Inflammatory macrophage treated with lipopolysaccharide for 4 hours (primary cell): ENCODE measurements at places on chromosomes 5 and 9.
A peak's percentile ranks its signal among the peaks of the same experiment; 100 is the strongest.

DNA sequence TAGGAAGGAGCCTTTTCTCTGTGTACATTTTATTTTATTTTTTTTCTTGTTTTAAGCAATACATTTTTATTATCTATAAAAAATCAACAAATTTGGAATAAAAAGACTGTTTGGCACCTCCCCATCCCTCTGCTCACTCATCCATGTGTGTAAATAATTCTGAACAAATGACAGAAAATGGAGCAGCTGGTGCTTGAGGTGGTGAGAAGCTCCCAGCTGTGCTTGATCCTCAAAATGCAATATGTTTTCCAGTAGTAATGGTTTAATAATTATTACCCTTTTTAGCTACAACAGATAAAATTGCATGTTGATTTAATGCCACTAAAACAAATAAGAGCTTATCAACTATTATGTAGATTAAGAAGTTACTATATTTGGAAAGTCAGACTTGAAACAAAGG is 132.5 kb downstream of the CDH18 start:
- no peak for DNase-seq

DNA sequence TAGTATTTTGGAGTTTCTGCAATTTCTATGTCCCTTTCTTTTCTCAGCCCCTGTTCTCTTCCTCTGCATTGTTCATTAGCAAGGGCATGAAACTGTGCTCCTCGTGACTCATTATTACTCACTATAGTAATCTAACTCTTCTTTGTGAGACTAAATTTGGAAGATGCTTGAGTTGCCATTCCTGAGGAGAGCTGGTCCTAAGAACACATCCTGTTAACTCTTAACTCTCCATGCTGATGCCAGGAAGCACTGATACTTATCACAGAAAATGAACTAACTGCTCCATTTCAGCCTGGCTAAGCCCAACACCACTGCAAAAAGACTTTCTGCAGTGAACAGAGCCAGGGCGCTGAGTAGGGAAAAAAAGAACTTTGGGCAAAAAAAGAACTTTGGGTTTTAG is 10.6 kb upstream of the CSNK1A1 start:
- peak; percentile 64 for DNase-seq

- no peak for DNase-seq
Measured at GRCh38 chr5:179912951-179913350, 5.3 kb upstream of the TBC1D9B start.

DNA sequence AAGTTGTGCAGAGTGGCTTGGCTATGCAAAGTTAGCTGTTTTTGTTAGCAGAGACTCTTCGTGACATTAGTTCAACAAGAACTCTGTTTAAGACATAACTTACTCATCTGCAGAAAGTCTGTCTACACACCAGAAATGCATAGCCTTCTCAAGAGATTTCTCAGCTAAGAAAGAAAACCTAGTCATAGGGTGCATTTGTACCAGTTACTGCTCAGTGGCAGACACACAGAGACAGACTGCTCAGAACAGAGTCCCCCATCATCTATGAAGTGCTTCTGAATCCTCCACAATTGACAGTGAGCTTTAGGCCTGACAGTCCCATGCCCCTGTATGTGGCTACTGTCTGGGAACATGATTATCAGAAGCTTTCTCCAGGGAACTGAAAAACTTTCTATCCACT is 56.1 kb upstream of the IFNK start:
- no peak for DNase-seq

- no peak for DNase-seq
Measured at GRCh38 chr9:132008855-132009812, 70.5 kb downstream of the MED27 start.

GRCh38 chr5:97131139-97131710 is 11.2 kb downstream of the LIX1 start:
- peak; percentile 3 for DNase-seq

GRCh38 chr5:55892479-55892878 is 41.3 kb downstream of the IL31RA start:
- no peak for DNase-seq

GRCh38 chr5:172559004-172559932 is 81.8 kb upstream of the NEURL1B start:
- DNase-seq, result no peak

DNA sequence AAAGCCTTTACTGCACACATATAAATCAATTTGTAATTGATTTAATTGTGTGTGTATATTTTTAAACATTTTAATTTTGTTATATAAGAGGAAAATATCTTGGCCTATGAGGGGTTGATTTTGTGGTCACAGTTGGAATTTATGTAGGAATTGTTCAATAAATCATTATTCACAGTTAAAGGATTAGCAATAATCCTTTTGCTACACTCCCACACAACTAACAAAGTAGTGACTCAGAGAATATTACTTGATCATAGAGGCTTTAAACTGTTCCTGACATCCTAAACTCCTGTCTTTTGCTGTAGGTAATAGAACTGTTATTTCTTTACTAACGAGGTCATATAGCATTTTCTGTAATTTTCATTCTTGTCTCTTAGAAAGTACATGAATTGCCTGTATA is 95.5 kb downstream of the ZCCHC7 start:
- DNase-seq, result peak; percentile 11

- peak; percentile 6 for DNase-seq
Measured at GRCh38 chr9:103789686-103790085, 304.4 kb upstream of the SMC2 start.

- DNase-seq, result no peak
Measured at GRCh38 chr5:15483351-15484097, 16.5 kb upstream of the FBXL7 start.

DNA sequence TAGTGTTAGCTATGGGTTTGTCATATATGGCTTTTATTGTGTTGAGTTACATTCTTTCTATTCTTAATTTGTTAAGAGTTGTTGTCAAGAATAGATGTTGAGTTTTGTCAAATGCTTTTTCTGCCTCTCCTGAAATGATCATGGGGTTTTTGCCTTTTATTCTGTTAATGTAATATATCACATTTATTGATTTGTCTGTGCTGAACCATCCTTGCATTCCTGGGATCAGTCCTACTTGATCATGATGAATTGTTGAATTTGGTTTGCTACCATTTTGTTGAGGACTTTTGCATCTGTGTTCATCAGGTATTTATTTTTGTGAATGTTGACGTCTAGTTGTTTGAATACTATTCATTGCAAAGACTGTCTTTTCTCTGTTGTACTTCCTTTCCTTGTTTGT is 23.9 kb downstream of the RIC1 start:
- no peak for DNase-seq

DNA sequence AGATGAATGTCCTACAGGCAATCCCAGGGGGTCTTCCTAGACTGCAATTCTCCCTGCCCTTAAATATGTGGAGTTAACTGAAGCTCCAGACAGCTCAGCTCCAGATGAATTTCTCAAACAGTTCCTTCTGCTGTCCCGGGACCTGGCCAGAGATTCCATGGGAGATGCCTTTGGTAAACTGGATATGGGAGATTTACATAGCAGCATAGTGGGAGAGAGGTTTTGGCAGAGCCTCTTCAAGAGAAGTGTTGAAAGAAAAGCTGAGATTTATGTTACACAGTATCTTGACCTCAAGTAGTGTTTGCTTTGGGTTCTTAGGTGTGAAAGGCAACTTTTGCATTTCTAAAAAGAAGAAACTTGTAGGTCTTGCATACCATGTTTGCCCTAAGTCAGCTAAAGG is 364.9 kb downstream of the ARRDC3 start:
- no peak for DNase-seq

GRCh38 chr5:142821034-142821732 is 51.0 kb downstream of the ARHGAP26 start:
- no peak for DNase-seq

- no peak for DNase-seq
Measured at GRCh38 chr5:148760945-148761638, 65.3 kb upstream of the ADRB2 start.

DNA sequence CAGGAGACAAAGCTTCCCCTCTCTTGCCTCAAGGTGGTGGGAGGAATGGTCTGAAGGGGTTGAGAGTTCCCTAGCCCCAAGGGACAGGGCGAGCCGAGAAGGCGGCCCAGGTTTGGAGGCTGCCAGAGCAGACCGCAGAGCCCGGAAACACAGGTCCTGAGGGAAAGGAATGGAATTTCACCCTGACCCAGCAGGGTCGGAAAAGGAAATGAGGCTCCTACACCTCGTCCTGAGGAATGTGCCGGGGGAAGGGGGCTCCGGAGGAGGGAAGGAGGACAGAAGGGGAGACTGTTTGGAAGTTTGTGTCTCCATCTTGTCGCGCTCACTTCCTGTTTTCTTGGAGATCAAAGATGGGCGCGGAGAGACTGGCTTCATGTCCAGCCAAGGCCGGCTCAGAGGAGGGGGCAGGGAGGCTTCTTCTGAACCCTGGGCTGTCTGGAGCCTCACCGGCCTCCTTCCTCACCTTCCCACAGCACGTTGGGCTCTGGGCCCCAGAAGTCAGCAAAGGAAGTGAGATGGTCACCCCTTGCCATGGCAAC is 9.6 kb downstream of the ENG start:
- DNase-seq, result no peak

DNA sequence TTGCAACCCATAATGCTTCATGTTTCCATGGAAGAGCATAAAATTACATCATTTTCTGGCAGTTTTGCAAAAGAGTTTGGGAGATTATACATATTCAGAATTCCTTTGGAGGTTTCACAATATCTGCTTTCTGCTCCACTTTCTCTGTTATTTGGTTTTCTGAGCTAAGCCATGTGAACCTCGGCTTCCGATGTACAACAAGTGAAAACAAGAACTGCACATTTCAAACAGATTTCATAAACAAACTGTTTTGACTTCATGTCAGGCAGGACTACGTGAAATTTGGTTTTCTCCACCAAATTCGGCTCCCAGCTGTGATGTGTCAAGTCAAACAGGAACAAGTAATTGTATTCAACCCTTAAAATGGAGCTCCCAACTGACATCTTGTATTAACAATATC is 609.8 kb downstream of the IRX1 start:
- DNase-seq, result no peak

GRCh38 chr9:4137681-4138099 is 162.2 kb downstream of the GLIS3 start:
- DNase-seq, result no peak

DNA sequence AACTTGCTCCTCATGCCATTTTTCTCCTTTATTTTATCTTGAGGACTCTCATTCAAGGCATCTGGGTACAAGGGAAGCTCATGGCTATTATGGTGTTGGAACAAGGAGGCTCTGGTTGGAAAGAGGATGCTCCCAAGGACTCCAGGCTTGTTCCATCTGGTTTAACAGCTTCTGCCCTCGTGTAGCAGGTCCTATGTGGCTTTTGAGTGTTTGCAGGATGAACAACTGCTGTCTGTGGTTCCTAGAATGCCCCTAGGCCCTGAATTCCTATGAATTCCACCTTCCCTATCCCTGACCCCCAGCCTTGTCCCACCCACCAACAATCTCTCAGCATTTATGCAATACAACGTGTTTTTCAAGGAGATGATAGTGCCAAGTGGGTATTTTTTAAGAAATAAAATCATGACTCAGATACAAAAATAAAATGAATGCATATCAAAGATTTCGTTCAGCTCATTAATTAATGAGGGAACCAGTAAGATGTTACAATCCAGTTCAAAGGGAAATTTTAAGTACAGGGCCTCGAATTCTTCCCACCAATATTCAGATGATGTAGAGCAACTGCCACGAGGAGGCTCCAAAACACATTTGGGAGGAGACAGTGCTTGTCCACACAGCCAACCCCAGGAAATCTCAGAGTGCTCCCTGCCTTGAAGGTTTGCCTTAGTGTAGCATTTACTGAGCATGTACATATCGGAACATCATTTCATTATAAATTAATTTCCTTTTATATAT is 182.0 kb downstream of the MUSK start:
- no peak for DNase-seq

- DNase-seq, result peak; percentile 60
Measured at GRCh38 chr5:157280927-157281326, 15.0 kb downstream of the CYFIP2 start.

GRCh38 chr5:149279661-149280060 is 8.0 kb downstream of the AFAP1L1 start:
- DNase-seq, result peak; percentile 28

DNA sequence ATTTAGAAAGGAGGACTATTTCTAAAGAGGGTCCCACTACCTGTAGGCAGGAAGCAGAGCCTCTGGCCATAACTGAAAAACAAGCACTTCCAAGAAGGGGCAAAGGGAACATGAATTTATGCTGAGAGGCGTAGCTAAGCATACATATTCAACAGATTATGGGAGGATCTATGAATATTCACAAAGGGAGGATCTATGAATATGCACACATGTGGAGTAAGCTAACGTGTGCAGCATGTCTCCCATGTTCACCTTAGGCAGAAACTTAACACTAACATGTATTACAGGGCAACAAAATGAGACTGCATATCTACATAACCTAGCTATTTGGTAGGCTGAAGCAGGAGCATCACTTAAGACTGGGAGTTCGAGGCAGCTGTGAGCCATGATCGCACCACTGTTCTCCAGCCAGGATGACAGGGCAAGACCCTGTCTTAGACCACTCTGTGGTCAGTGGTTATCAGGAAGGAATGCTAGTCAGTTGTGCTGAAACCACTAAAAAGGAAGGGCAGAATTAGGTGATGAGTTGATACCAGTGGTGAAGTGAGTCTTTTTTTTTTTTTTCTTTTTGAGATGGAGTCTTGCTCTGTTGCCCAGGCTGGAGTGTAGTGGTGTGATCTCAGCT is 20.8 kb downstream of the FXN start:
- DNase-seq, result no peak

- DNase-seq, result peak; percentile 71
Measured at GRCh38 chr9:35842020-35842745, 13.2 kb downstream of the TMEM8B start.

- no peak for DNase-seq
Measured at GRCh38 chr5:93252165-93252564, 328.9 kb downstream of the NR2F1-AS1 start.

DNA sequence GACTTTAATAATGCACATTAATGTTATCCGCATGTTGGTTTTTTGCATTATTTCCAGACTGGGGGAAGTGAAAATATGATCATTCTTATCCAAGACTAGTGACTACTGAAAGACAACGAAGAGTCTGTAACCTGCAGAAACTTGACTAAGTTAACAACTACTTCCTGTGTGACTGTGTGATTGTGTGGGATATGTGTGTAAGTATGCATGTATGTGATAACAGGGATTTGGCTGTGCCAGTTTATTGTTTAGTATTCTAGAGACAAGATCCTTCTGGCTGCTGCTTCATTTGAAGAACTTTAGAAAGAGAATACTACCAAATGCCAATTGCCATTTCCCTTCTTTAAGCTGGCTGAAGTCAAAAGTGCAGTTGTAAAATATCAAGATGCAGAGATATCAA is 375.7 kb upstream of the PRR16 start:
- peak; percentile 13 for DNase-seq

- peak; percentile 67 for DNase-seq
Measured at GRCh38 chr9:126228781-126229444, 97.7 kb upstream of the MVB12B start.

DNA sequence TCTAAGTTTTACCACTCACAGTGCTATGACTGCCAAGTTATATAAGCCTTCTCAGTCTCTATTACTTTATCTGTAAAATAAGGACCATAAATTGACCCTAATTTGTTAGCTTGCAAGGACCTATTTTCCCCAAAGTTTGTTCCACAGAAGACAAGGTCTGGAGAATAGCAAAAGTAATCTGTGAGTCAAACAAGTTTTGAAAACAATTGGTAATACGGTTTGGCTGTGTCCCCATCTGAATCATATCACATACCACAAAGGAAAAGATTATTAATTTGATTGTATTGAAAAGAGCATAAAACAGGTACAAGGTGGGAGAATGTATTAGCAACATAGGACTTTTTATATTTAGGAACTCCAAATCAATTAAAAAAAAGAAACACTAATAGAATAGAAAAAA is 124.0 kb upstream of the TARS1 start:
- no peak for DNase-seq

- no peak for DNase-seq
Measured at GRCh38 chr5:128711216-128711615, 173.2 kb upstream of the FBN2 start.

- no peak for DNase-seq
Measured at GRCh38 chr9:69611221-69611620, 61.0 kb downstream of the APBA1 start.
